ENCODE measurements at places on chromosomes 2 and 18. TPM values are rescaled to one million over a fixed set of nuclear protein-coding genes. Genes with fewer than 3 reads are reported as not detected.

DNA sequence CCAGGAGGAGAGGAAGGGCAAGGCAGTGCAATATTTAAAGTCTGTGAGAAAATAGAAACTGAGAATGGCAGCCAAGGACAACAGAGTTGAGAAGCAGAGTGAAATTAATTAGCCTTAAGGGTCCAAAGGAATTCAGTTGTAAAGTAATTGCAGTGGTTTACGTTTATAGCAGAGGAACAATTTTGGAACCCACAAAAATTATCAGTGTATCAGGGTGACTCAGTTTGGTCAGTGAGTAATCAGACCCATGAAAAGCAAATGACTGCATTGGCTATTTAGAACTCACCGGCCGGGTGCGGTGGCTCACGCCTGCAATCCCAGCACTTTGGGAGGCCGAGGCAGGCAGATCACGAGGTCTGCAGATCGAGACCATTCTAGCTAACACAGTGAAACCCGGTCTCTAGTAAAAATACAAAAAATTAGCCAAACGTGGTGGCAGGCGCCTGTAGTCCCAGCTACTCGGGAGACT is 245.8 kb upstream of the SLC39A10 start:
- H3K36me3 ChIP-seq: no peaks in the 10 kb centered on the region
- H3K27me3 ChIP-seq: no peaks in the 10 kb centered on the region
- no peaks in the 10 kb centered on the region for H3K4me1 ChIP-seq

The CCDC121 gene
- total RNA-seq: 6.8 TPM

- H3K4me3 ChIP-seq: no peak overlapping the region
- H3K4me1 ChIP-seq: no peaks in the 10 kb centered on the region
- no peaks in the 10 kb centered on the region for H3K36me3 ChIP-seq
- peaks cover 89% of the 10 kb centered on the region for H3K27me3 ChIP-seq
- no peak overlapping the region for H3K27ac ChIP-seq
- DNase-seq: no peak
Measured at GRCh38 chr2:240705204-240705791, 13.6 kb downstream of the AQP12A start.

DNA sequence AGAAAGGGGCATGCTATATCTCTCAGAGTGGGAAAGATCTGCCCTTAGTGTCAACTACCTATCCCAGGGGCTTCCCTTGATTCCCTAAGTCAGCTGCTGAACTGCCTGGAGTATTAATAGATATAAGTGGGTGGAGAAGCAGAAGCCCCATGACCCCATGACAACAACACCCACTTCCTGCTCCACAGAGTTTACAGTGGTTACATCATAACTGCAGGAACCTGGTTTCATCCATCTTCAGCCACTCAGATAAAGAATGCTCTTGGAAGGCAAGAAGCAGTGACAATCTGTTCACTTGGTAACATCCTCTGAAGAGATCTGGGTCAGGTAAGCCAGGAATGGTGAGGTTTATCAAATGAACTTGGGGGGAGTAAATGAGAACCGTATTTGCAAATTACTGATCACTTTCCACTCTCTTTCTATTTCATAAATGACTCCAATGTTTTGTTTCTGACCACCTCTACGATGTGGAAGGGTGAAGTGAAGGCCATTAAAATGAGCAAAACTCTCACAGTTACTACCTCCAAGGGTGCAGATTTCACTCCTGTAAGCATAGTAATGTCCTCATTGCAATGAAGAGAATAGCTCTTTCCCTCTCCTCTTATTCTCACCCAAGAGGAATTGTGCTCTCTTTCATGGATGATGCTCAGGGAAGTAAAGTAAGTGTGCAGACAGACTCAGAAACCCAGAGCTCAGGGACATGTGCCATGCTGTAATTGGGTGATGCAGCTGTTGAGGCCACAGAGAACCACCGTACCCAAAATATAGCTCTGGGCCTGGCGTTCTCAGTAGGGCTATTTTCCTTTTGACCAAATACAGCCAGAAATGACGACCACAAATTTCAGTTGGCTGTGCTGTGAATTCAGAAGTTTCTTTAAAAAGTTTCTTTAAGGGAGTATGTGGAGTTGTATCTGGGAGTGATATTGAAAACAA is 192.8 kb upstream of the APCDD1 start:
- no peak overlapping the region for H3K27ac ChIP-seq
- H3K4me1 ChIP-seq: peaks cover 7% of the 10 kb centered on the region
- H3K36me3 ChIP-seq: no peaks in the 10 kb centered on the region

The EML4 gene
- 4.3 TPM for total RNA-seq

- H3K27me3 ChIP-seq: no peaks in the 10 kb centered on the region
- H3K4me3 ChIP-seq: no peak overlapping the region
- no peak for DNase-seq
- peaks cover 43% of the 10 kb centered on the region for H3K4me1 ChIP-seq
Measured at GRCh38 chr2:180002198-180002770, 4.8 kb downstream of the CWC22 start.

DNA sequence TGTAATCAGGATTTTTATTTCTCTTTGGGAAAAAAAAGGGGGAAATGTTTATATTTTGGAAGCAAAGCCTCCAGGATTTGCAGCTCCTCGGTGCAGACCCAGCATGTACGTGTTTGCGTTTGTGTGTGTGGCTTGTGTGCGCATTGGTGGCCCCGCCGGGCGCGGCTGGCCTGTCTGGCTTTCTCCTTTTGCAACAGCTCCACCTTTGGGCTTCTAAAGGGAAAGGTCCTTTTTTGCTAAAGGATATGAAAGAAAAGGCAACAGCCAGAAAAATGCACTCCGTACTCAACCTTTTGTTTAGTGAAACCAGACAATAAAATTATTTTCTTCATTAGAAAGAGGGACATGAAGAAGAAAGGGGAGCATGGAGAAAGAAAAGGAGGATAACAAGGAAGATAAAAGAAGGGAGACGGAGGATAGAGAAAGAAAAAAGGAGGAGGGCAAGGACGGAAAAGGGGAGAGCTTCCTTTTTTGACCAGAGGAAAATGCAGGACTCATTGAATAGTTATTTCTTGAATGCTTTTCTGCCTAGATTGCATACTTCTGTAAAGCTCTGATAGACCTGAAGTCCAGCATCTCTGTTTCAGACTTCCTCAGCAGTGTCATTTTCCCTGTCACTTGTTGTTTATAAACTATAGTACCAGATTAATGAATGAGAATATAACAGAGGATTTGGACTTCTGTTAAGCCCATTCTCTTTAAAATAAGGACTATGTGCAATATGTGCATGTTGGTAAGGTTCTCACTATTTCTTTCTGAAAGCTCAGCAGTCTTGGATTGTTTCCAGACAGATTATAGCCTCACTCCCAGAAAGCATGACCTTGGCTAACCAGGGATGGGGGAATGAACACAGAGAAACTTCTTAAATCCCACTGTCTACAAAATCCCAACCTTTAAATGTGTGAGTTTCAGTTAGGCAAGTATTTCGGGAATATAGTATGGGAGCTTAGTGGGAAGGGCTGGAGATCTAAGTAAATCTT is 563.1 kb upstream of the PIK3C3 start:
- H3K27ac ChIP-seq: no peak overlapping the region
- no peak for DNase-seq
- peaks cover 7% of the 10 kb centered on the region for H3K4me1 ChIP-seq
- peak overlapping the region; percentile 38 for H3K4me3 ChIP-seq
- H3K36me3 ChIP-seq: no peaks in the 10 kb centered on the region

DNA sequence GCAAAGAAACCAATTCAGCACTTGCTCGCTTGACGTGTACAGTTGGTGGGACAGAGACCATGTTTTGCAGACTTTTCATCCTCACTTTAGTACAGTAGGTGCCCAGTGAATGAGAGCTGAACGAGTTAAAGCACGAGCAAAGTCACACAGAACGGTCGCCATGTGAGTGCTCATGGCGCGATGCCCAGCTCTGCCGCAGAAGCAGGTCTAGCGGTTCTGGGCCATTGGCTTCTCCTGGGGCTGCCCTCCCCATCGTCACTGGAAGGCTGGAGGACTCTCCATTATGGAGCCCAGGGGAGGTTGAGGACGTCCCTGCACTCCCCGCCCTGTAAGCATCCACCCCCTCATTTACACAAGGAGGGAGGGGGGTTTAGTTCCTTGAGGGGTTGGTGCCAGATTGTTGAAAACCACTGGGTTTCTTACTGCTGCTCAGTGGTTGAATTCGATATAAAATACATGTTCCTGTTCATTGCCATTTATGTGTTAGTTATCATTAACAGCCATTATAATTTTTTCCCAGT is 24.9 kb downstream of the PTGR3 start:
- no peaks in the 10 kb centered on the region for H3K27me3 ChIP-seq
- H3K4me1 ChIP-seq: no peaks in the 10 kb centered on the region
- H3K27ac ChIP-seq: no peak overlapping the region
- no peak overlapping the region for H3K4me3 ChIP-seq
- no peaks in the 10 kb centered on the region for H3K36me3 ChIP-seq

All from left ventricle myocardium inferior (tissue), 1 donor.